Skin of body (tissue), 3 donors: ENCODE measurements at places on chromosomes 1 and 21. TPM values are rescaled to one million over a fixed set of nuclear protein-coding genes. Genes with fewer than 3 reads are reported as not detected.

APCS gene
- total RNA-seq: not detected

SEC16B gene
- 9.6 TPM for total RNA-seq

UBE2U gene
- not detected for total RNA-seq

DNA sequence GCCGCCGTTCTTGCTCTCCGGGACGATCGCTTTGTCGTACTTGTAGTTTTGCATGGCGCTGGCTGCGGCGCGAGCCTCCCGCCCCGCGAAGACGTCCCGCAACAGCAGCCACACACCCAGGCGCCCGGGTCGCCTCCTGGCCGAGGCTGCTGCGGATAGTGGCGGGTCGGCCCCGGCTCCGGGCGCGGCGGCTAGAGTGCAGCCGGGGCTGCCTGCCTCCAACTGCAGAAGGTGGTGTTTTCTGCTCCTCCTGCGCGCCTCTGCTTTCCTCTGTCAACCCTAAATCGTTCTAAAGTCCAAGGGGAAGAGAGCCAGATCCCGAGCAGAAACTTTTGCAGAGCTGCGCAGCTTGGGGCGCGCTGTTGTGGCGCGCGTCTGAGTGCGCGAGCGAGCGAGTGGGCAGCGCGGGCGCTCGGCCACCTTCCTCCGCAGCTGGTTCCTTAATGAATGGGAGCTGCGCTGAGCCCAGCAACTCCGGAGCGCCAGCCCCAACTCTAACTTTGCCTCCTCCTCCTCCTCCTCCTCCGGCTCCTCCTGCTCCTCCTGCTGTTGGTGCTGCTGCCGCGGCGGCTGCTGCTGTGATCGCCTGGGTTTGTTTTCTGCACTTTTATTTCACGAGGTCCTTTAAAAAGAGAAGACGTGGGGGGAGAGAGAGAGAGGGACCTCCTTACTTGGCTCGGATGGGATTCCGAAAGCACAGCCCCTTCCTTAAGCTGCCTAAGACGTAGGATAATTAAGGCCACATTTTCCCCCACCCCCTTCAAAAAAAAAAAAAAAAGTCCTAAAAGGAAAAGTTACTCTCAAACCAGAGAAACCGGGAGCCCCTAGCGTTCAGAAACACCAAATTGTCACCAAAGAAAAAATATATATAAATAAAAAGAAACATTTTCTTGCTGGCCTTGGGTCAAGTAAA is at the start of gene PLPP3:
Gene PLPP3 (minus strand): TSS at position 601 of the 913 bp plus-strand sequence. CDS start 547 bp downstream, at position 54.
- DNase-seq: peak; percentile 98

SPRR2E gene
- total RNA-seq: 16.7 TPM

DIPK1A gene
- 13.0 TPM for total RNA-seq

ARHGAP29 gene
- total RNA-seq: 67.1 TPM

DNA sequence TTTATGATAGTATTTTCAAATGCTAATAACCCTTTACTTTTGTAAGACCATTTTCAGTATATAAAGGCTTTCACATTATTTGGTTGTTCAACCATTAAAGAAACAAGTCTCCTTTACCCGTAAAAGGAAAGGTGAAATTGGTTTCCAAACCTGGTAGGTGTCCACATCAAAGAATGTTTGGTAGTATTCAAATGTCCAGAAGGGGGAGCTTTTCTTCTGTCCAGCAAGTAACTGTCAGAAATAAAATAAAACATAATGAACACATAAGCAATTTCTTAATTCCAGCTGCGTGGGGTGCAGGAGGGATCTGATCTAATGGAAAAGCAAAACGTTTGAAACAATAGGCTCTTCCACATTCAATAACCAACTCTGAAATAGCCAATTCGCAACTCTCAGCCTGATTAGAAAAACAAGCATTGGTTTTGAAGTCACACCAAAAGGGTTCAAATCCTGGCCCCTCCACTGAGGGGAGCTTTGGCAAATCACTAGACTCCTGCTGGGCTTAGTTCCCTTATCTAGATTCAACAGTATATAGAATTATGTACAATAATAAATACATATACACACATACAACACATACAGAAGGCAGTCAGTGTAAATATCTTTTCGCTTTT is 11.0 kb downstream of the YIPF1 start:
- DNase-seq: no peak

GRCh38 chr1:35298464-35298863 is 30.0 kb downstream of the ZMYM4 start:
- DNase-seq: peak; percentile 30

SUSD4 gene
- total RNA-seq: 12.9 TPM

CD84 gene
- 3.8 TPM for total RNA-seq

DNA sequence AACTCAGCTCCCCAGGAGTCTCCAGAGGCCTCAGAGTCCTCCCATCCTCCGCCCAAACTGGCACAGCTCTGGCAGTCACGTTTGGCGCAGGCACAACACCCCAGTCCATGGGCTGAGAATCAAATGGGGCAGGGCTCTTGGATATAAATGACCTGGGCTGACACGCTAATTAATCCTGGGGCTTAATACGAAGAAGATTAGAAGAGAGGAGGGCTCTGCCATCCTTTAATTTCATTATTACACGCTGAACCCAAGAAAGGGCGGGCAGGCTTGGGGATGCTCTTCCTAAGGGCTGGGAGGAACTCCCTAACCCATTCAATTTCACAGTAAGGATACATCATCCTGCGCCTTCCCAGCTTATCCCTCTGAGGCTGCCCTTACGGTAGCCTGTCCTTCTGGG is 2.4 kb downstream of the GRIK3 start:
- no peak for DNase-seq

DNA sequence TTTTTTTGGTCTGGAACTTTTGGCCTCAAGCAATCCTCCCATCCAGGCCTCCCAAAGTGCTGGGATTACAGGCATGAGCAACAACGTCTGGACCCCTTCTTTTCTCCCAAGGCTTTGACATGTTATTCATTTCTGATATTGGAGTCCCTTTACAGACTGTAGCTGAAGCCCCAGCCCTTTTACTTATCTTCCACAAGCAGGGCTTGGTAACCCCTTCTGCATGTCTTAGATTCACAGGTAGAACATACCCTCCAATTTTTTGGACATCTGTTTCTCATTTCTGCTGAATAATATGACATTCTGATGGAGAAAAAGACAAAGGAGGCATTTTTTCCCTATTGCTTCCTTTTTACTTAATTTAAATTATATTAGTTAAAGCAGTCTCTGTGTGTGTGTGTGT is 39.2 kb upstream of the RGS21 start:
- DNase-seq: no peak

ASB17 gene
- not detected for total RNA-seq

FOXE3 gene
- total RNA-seq: not detected

FCER1G gene
- 12.4 TPM for total RNA-seq

DNA sequence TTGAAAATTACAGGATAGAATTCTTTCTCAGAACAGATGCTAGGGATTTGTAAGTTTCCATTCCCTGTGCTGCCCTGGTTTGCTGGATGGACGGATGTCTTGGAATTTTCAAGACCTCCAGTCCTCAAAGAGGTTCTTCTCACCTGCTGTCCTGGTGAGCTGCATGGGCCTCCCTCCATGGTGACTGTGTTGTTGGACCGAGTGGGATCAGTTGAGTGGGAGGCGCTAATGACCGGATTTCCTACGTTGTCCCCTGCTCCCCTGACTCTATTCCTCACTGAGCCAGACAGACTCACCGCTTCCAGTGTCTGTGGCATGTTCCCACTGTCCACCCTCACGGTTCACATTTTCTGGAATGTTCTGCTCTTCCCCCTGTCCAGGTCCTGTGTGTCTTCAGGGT is 229.8 kb downstream of the CAMTA1 start:
- DNase-seq: no peak

S100A14 gene
- 141 TPM for total RNA-seq

GRCh38 chr1:86137436-86137835 is 19.1 kb downstream of the COL24A1 start:
- DNase-seq: no peak

GRCh38 chr21:26818906-26819305 is 26.3 kb downstream of the ADAMTS1 start:
- DNase-seq: no peak

- no peak for DNase-seq
Measured at GRCh38 chr1:65554829-65555228, 134.4 kb downstream of the LEPR start.

- no peak for DNase-seq
Measured at GRCh38 chr1:89670163-89670562, 37.2 kb downstream of the LRRC8C start.

GRCh38 chr1:157238585-157238984 is 100.4 kb upstream of the ETV3 start:
- no peak for DNase-seq

DNA sequence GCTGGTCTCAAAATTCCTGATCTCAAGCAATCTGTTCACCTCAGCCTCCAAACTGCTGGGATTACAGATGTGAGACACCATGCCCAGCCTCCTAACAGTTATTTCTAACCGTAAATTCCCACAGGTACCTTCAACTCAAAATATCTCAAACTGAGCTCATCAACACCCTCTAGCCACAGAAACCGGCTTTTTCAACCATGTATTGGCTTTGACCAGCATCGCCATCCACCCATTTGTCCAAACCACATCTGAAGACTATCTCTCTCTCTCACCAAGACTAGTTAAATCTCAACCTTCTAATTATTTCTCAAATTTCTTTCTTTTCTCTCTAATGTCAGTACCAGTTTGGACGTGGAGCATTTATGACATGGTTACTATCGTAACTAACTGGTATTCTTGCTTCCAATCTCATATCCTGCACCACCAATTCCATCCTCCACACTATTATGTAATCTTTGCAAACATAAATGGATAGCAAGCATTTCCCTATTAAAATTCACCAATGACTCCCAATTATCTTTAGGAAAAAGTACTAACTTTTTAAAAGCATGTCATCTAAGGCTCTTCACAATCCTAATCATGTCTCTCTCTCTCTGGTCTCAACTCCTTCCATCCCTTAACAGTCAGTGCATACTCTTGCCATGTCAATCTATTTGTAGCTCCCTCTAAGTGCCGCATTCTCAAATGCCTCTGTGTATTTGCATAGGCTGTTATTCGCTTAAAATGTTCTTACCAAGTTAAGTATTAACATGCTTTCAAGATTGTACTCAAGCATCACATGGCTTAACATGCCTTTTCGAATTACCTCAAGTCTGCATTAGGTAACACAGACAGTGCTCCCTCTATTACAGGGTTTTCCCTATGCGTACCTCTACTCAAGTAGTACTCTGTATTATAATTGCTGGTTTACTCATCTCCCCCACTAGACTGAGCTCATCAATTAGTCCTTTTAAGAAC is 18.1 kb downstream of the RSBN1 start:
- no peak for DNase-seq

DNA sequence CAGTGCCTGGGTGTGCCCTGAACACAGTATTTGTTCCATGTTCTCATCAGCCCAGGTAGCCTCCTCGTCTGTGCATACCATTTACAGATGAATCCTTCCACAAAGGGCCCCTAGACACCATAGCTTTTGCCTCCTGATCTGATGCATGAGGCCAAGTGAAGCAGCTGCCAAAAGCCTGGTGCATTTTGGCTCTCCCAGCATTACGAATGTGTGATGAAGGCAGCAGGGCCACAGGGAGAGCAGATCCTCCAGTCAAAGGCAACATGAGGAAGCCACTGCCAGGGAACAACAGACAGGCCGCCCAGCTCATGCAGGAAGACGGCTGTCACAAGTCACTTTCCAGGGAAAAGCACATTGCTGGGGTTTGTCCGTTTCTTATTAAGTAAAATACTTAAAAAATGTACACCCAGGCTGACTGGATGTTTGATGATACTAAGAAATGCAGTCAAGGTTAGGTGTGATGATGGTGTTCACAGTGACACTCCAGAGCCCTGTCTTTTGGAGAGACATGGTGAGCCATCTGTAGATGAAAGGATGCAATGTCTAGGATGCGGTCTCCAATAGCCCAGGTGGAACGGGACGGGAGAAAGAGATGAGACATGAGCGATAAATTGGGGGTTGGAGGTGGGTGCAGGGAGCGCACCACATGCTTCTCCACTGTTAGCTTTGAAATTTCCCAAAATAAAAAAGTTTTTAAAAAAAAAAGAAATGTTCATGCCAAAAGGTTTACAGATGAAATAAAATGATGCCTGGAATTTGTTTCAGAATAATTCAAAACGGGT is 48.7 kb downstream of the NPHP4 start:
- peak; percentile 28 for DNase-seq

KCNE2 gene
- total RNA-seq: 0.69 TPM

DNA sequence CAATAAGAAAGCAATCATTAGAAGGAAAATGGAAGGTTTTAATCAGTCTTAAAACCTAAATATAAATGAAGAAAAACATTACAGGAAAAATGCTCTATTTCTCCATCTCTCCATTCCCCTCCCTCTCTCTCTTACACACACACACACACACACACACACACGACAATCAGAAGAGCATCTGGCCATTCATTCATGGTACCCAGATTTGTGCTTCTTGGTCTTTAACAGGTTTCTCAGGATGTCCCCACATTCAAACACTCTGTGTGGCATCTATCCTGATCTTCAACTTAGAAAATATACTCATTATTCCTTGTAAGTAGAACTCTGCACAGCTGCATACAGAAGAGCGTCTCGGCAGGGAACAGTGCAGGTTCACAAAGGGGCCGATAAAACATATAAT is 779 bp downstream of the LRRC40 start:
- no peak for DNase-seq

ELF3 gene
- total RNA-seq: 14.0 TPM

DNA sequence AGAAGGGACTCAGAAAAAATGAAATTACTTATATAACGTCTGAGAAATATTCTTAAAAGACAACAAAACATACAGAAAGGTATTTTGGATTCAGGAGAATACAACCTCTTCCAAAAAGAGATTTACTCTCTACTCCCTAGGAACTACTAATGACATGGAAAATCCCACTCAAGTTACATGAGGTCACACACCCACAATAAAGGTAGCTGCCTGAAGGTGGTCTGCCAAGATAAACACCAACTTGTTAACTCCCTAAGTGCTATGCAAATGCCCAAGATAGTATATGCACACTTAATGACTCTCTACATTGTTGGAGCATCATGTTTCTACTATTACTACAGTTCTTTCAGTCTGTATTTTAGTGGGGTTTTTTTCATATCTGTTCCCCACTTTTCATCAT is 26.5 kb downstream of the RERE start:
- DNase-seq: no peak

DNA sequence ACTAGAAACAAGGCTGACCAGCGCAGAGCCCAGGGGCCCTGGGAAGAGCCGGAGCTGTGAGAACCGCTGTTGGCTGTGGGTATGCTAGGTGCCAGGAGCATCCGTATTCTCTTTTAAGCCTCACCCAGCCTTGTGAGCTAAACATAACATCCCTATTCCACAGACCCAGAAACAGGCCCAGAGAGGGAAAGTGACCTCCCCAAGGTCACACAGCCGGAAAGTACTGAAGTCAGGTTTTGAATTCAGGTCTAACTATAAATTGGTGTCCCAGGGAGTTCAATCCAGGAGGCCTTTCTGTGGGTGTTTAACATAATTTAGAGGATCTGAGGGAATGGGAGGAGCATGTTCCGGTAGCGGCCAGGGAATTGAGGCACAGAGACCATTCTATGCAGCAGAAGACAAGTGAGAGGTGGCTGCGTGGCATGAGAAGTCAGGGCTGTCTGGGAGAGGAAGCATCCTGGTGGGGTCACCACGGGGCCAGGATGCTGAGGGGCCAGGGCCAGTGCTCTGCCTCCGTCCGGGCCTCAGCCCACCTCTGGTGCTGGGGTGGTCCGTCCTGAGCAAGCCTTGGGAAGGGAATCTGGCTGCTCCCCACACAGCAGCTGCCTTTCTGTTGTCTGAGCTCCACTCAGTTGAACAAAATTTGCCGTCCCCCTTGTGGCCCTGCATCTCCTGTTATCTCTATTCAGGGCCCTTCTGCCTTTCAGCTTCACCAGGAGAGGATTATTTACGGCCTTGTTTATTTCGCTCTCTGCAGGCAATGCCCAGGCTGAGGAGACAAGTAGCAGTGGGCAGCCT is 338.8 kb upstream of the VAMP3 start:
- no peak for DNase-seq

SPRR2G gene
- total RNA-seq: 13.6 TPM

IGSF9 gene
- total RNA-seq: 8.4 TPM

GRCh38 chr1:16484931-16485330 is 29.2 kb downstream of the RNU1-1 start:
- DNase-seq: no peak

PDE4DIP gene
- total RNA-seq: 134 TPM
